ENCODE measurements at places on chromosomes 1 and 21.

GRCh38 chr1:212635141-212635631 lies 26.6 kb downstream of the ATF3 start:
- DNase-seq, result no peak

- no peak for DNase-seq
Observed at GRCh38 chr1:29956349-29957030, 720.2 kb downstream of the PTPRU start.

- no peak for DNase-seq
Observed at GRCh38 chr21:41786509-41786987, 19.7 kb upstream of the RIPK4 start.

DNA sequence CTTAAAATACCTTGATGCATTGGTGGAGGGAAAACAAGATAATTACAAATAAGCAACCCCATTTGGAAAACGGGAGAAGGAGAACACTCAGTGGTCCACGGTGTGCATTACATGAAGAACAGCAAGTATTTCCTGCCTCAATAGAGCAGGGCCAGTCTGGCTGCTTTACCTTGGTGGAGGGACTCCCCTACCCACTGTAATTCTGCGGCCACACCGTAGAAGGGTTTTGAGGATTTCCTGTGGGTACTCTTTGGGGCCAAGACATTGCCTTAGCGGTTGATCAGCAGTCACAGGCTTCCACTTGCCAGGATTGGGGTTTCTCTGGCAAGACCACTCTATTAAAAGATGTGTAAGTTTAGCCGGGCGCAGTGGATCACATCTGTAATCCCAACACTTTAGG lies 16.3 kb upstream of the TMEM54 start:
- no peak for DNase-seq

DNA sequence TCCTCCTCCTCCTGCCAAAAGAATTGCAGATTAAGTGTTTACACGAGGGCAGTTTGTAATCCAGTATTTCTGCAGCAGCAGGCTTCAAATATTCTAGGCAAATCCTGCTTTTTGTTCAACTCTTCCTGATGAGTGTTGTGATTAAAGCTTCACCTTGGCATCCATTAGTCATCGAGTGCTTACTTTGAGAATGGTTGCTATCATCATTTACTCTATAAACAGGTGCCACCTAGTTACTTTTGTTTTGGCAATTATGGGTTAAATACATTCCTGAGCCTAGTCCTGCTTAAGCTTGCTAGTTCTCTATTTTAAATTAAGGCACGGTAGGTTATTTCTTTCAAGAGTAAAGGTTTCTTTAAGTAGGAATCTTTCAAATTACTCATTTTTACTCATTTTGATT lies 20.3 kb downstream of the PDC start:
- DNase-seq, result no peak

- no peak for DNase-seq
Observed at GRCh38 chr1:36463463-36463802, 751 bp downstream of the MRPS15 start.

DNA sequence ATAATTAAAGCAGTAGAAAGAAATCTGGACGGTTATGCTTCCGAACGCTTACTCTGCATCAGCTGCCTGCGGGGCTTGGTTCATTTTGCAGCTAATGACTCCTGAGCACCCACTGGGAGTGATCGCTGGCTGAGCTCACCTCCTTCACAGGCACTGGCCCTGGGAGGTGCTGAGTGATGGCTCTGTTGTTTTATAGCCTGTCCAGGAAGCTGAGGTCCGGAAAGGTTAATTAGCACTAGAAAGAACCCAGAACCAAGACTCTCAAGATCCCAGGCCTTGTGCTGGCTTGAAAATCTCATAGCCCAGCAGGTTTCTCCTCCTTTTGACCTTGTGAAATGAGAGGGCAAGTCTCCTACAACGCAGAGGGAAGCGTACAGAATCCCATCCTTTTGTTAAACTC lies 226.2 kb downstream of the AJAP1 start:
- no peak for DNase-seq

DNA sequence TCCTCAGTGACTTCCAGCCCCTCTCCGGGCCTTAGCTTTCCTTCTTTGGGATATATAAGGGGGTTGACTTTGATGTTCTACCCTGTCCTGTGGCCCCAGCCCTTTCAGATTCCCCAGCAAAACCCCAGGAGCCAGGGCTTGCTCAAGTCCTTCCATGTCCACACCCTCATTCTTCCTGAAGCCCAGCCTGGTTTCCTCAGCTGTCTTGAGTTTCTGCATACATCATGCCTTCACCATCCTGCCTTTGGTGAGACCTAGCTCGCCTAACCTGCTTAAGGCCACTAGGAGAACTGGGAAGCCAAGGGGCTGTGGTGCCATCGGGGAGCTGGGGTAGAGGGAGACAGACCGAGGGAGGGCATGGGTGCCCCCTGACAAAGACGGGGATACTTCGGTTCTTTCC lies 17.2 kb upstream of the PEF1 start:
- DNase-seq, result no peak

- no peak for DNase-seq
Observed at GRCh38 chr1:231248778-231249177, 7.8 kb downstream of the GNPAT start.

GRCh38 chr1:2194319-2194897 lies at the start of gene FAAP20:
Gene FAAP20 (minus strand): TSS chr1:2194772. CDS start chr1:2194749, 23 bp downstream.
- peak; percentile 35 for DNase-seq

DNA sequence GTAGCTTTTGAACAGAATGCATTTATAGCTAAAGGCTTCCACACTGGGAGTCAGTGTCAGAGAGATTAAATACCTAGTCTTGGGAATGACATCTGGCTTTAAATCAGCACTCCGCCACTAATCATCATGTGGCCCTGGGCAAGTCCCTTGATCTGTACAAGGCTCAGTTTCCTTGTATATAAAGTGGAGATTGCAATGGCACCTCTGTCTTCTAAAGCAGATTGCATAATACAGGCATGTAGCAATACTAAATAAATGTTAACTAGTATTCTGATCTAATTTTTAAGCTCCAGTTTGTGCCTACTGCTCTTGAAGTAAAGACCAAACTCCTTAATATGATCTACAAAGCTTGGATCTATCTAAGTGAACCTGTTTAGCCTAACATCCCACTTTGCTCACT lies 249.4 kb downstream of the PLPP3 start:
- DNase-seq, result no peak

DNA sequence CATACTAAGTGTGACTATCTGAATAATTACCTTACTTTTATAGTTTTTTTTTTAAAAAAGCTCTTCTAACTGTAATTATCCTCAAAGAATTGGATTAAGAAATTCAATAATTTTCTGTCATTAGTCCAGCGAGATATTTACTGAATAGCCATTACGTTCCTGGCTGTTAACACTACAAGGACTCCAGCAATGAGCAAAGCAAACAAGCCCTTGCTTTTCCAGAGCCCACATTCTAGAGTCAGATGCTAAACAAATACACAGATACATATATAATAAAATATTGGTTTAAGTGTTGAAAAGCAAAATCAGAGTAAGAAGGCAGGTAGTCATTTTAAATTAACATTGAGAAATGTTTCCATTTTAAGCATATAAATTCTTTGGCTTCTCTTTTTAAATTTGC lies 118.4 kb downstream of the ATF6 start:
- DNase-seq, result peak; percentile 83

- DNase-seq, result no peak
Observed at GRCh38 chr1:194598098-194598497, 1411.7 kb upstream of the B3GALT2 start.

GRCh38 chr1:69410457-69410850 lies 157.3 kb upstream of the LRRC7 start:
- DNase-seq, result no peak

DNA sequence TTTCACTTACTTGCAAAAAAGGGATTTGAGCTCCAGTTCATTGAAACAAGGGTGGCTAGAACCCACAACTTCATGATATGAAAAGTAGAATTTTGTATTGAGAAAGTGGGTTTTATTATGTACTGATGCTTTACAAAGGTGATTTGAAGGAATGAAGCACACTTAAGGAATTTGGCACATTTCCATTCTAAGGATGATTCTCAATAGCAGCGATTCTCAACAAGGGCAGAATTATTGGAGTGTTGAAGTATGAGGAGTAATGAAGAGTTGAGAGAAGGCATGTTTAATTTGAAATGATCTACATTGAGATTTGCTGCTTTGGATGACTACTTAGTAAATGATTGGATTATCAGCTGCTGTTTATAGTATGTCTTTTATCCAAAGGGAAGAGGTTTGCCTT lies 54.7 kb downstream of the FNBP1L start:
- no peak for DNase-seq

DNA sequence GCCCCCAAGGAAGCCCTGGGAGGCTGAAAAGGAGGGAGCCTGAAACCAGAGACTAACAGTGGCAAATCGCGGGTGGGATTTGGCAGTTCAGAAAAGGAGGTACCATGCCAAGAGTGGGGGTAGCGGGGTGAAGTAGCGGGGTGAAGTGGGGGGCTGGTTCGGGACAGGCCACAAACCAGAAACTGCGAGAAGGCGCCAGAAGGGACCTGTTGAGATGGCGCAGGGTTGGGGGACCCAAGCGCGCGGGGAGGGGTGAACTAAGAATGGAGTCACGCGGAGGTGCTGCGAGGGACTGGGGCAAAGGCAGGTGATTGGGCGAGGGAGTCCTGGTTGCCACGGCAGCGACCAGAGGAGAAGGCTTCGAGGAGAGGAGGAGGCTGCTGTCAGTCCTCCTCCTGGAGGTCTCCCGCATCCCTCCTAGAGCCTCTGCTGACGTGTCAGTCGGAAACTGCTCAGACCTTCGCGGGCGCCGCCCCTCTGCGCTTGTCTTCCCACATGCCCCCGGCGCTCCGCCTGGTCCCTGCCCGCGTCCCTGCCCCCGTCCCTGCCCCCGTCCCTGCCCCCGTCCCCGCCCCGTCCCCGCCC lies 438 bp upstream of the MIA3 start:
- peak; percentile 97 for DNase-seq

GRCh38 chr1:180266275-180267210 lies 36.5 kb downstream of the LHX4 start:
- DNase-seq, result no peak

GRCh38 chr1:206557636-206558473 lies 50.5 kb downstream of the RASSF5 start:
- peak; percentile 76 for DNase-seq

DNA sequence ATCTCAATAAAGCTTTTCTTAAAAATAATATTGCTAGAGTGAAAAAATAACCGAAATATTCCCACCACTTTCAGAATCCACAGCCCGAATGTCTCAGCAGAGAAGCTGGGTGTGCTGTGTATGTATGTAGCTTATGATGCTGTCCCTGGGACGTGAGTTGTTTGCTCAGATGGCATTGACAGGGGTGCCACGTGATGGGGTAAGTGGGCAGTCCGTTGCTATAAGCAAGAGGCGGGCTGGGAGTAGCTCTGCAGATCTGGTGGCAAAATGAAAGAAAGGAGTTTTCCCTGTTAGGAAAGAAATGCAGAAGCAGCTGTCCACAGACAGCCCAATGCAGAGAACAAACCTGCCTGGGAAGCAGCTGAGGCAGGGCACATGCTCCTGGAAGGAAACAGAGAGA lies 3.8 kb upstream of the FAM20B start:
- DNase-seq, result peak; percentile 41

DNA sequence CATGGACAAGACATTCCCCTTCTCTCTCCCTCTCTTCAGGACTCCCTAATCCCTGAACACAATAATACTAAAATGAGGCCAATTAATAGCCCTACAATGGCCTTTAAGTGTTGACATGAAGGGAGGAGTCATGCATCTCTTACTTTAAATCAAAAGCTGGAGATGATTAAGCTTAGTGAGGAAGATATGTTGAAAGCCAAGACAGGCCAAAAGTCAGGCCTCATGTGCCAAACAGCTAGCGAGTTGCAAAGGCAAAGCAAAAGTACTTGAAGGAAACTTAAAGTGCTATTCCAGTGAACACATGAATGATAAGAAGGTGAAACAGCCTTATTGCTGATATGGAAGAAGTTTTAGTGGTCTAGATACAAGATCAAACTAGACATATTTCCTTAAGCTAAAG lies 49.5 kb upstream of the CD46 start:
- no peak for DNase-seq

- DNase-seq, result no peak
Observed at GRCh38 chr1:245876586-245876985, 630.5 kb downstream of the SMYD3 start.

DNA sequence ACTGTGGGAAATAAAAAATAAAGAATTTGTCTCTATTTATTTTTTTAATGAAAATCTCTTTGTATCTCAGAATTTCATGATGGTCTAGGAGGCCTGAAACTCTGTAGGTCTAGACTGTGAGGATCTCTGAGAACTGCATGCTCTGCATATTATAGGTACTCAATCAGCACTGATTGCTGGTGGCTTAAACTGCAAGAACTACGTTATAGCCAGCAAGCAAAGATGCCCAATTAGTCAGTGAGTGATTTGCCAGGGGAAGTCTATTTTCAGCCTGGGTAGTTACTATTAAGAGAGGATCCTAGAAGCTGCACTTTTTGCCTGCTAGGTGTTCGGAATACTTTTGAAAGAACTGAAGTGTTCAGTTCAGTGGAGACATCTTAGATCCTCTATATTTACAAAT lies 87.4 kb downstream of the GPR52 start:
- no peak for DNase-seq

GRCh38 chr1:180057883-180058396 lies 96.7 kb upstream of the QSOX1 start:
- DNase-seq, result no peak

GRCh38 chr1:217072926-217073325 lies 349.7 kb upstream of the ESRRG start:
- no peak for DNase-seq

DNA sequence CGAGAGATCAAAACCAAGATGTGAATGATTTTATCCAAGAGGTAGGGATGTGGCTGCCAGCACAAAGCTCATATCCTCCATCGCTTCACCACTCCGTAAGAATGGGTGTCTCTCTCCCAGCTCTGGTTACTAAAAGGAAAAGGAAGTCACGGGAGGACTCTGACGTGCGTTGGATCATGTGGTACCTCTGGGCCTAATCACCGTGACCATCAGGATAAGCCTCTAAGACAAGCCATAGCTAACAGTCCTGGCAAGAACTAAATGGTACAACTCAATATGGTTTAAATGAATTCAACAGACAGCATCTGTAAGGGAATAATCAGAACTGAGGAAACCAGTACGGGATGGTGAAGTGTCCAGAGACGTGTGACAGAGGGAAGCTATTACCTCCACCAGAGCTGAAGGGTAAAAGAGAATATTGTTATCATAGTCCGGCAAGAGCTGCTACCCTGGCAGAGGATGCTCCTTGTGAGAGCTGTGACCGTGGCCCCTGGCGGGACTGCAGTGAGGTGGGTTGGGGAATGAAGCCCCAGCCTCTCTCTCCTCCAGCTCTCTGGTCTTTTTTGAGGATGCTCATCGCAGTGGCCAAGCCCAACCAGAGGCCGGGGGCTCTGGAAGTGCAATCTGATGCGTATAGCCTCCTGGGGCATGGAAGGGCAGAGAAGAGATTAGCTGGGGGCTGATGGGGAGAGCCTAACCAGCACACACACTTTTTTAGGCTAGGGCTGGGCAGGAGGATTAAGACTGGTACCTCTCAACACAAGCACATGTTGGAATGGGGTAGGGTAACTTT lies 54.2 kb downstream of the KIAA1614 start:
- no peak for DNase-seq

GRCh38 chr1:169491845-169492281 lies 6.1 kb upstream of the SLC19A2 start:
- no peak for DNase-seq

- DNase-seq, result no peak
Observed at GRCh38 chr1:220318673-220319072, 46.4 kb upstream of the RAB3GAP2 start.

Measured in NCI-H1092 treated with DMSO at 0.1 percent for 48 hours (cell line).